Omental fat pad (tissue), 4 donors: ENCODE measurements at places on chromosomes 7 and 10. TPM values are rescaled to one million over a fixed set of nuclear protein-coding genes. Genes with fewer than 3 reads are reported as not detected.

DNA sequence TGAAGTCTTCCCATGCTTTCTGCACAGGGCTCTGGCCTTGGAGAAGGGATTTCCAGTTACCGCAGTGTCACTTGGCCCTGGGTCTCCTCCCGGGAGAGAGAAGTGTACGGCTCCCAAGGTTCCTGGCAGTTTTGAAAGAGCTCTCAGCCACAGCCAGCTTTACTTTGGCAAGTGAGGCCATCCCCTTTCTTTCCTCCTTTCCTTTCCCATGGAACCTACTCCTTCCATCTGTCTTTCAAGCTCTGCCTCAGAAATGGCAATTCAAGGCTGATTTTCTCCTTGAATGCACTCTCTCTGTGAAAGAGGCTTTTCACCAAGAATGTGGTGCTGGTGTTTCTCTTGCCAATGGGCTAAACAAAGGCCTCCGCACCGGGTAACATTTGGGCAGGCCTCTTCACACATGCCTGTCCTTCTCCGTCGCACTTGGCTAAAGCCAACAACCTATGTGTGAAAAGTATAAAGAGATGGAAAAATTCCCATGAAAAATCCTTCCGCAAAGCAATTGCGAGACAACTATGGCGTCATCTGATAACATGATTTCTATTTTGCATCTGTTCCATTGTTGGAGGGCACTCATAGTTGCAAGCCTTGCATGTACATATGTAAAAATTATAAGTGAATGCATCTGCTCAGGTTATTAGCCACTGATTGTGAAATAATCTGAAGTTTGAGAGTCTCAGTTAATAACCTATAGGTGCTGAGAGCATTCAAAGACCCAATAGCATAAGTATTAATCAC is 125.4 kb downstream of the PFKFB3 start:
- DNase-seq: no peak

- DNase-seq: no peak
Observed at GRCh38 chr7:45268013-45268412, 110.4 kb downstream of the RAMP3 start.

DNA sequence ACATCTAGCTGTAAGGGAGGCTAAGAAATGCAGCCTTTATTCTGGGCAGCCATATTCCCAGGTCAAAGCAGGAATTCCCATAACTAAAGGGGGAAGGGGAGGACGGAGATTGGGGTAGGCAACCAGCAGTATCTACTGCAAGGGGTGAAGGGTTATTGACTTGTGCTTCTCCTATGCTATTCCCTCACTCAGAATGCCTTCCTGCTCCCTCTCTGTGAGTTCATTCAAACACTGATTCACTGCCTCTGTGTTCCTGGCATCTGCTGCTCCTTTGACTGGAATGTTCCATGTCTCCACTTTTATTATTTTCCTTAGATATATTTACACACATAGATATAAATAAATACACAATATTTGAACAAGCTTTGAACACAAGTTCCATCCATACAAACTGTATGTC is 11.1 kb downstream of the HTR7 start:
- no peak for DNase-seq

DNA sequence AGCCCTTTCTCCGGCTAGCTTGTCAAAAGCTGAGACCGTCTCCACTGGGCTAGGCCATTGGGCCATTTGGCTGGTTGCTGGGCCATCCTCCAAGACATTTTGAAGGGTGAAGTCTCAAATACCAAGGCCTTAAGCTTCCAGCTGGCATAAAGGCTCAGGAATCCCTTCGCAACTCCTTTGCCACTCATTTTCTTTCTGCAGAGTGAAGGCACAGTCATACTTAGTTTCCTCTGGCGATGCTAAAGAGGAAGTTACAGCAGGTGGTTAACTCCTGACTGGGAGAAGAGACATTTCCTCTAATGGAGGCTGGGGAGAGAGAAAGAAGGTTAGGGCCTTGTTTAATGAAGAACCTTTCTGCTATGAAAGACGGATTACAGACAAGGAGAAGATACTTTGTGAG is 4.8 kb upstream of the REPIN1 start:
- no peak for DNase-seq

DNA sequence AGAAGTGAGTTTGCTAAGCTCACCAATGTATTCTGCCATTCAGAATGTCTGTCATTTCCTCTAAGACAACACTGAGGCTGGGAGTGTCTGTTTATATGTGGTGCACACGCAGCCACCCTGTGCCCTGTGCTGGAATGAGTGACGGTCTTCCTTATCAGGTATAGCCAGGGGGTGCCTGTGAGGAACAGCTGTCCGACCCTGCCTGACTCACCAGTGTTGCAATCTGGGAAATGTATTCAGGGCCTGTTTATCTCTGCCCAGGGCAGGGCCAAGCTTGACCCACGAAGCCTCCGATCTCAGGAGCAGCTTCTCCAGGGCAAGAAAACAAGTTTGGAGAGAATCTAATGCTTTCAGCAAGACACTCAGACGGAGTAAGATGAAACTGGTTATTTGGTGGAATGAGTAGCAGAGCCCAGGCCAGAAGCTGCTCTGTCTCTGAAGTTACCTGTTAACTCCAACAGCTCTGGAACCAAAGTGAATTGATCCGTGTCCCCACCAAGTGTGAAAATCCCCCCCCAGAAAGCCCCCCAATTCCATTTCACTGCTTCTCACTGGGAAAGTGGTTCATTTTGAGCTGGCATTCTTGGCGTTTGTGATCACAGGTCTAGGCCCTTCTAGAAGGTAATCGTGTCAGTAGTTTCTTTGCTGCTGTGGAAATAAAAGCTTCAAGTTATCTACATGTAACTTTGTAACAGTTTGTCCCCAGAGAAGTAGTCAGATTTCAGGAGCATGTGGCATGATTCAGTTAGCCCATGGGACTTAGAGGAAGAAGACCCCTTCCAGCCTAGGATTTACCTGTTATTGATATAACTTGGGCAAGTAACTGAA is 6.1 kb upstream of the UBE2H start:
- DNase-seq: no peak

- no peak for DNase-seq
Observed at GRCh38 chr10:101061624-101062231, at the start of gene KAZALD1. Gene KAZALD1, plus strand, starts transcription at chr10:101061989. Its CDS starts 604 bp downstream, at chr10:101062593.

DNA sequence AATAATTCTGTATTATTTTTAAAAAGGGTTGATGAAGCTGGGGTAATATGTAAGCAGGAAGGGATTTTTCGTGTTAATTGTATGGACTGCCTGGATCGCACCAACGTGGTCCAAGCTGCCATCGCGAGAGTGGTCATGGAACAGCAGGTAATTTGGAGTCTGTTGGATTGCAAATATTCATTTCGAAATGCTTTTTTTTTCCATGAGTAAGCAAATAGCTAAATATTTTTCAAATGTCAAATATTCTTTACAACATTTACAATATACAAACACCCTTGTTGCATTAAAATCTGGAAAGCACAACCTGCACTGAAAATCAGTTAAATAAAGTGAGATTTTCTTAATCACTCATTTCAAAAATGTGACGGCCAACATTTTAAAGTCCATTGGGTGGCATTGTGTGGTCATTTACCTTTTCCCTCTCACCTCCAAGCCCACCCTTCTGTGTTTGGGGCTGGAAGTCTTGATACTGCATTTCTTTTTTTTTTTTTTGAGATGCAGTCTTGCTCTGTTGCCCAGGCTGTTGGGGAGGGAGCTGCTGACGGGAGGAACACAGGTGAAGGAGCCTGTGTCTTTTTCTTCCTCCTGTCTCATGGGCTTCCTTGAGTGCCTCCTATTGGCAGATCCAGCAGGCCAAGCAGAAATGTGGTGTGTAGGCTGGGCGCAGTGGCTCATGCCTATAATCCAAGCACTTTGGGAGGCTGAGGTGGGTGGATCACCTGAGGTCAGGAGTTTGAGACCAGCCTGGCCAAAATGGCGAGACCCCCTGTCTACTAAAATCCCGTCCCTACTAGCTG is 66.1 kb downstream of the MCMBP start:
- DNase-seq: no peak

DNA sequence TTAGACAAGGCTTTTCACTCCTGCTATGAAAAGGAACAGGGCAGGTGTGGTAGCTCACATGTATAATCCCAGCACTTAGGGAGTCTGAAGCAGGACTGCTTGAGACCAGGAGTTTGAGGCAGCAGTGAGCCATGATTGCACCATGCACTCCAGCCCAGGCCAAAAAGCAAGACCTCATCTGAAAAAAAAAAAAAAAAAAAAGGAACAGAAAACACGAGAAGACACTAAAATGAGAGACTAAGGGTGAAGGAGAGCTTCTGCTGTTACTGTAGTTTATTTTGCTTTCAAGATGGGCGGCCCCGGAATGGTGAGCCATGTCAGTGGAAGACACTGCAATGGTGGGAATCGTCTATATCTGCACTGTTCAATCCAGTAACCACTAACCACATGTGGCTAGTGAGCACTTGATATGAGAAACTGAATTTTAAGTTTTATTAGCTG is 9.9 kb downstream of the PIP4K2A start:
- no peak for DNase-seq

Gene LIPK
- not detected for total RNA-seq

Gene PAPOLB
- total RNA-seq: 0.12 TPM

Gene CASP2
- 14.5 TPM for total RNA-seq

Gene TMEM196
- 0.12 TPM for total RNA-seq

Gene CRTAC1
- total RNA-seq: 0.93 TPM

Gene NFKB2
- 13.7 TPM for total RNA-seq

Gene TRIL
- total RNA-seq: 6.1 TPM
